ENCODE measurements at places on chromosomes 11 and 22.

GRCh38 chr11:69912161-69912910 lies 93.1 kb upstream of the FGF3 start:
- DNase-seq = no peak

DNA sequence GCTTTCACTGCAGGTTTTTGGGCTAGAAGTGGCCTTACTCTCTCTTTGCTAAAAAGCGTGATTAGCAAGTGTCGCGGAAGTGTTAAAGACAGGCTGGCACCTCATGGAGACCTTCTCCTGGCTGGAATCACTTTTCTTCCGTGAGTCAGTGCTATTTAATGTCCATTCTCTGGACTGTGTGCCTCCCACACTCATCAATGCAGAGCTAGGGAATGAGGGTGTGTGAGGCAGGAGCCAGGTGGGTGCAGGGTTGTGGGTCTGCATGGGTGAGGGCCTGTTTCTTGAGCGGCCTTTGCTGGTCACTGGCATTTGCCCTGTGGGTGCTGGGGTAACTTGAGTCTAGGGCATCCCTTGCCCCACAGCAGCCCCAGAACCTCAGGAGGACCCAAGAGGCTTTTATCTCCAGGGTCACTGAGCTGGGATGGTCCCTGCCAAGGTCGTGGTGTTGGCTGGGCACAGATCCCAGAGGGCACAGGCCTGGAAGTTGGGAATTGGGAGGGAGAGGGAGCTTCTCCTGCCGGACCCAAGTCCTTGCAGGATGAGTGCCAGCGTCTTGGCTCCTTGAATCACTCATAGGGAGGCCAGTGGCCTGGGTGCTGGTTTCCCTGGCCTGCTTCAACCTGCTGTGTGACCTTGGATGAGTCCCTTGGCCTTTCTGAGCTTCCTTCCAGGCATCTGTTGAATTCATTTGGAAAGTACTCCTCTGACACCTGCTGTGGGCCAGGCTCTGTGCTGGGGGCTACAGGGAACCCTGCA lies 30.0 kb downstream of the KIAA1671 start:
- no peak for DNase-seq

DNA sequence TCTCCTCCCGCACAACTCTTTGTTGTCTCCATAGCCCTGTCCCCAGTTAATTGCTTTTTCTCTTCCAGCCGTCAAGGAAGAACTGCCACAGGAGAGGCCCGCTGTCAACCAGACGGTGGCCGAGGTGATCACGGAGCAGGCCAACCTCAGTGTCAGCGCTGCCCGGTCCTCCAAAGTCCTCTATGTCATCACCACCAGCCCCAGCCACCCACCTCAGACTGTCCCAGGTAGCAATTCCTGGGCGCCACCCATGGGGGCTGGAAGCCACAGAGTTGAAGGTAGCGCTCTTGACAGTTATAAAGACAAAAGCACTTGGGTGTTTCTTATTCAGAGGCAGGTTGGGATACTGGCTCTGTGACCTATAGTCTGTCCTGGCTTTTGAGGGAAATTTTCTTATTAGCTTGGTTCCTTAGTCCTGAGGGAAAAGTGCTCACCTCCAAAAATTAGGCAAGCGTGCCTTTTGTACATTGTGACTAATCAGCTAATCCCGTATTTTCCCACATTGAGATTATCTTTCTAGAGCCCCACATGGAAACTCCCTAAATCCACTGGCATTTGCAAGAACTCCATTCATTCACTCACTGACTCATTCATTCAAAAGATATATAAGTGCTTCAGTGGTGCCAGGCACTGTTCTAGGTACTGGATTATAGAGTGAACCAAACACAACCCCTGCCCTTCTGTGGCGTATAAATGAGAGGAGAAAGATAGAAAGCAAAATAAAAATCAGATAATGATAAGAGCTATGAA lies 65.9 kb downstream of the KREMEN1 start:
- DNase-seq = no peak

- no peak for DNase-seq
These were observed 83.4 kb upstream of the MYO18B start for GRCh38 chr22:25658633-25659032.

DNA sequence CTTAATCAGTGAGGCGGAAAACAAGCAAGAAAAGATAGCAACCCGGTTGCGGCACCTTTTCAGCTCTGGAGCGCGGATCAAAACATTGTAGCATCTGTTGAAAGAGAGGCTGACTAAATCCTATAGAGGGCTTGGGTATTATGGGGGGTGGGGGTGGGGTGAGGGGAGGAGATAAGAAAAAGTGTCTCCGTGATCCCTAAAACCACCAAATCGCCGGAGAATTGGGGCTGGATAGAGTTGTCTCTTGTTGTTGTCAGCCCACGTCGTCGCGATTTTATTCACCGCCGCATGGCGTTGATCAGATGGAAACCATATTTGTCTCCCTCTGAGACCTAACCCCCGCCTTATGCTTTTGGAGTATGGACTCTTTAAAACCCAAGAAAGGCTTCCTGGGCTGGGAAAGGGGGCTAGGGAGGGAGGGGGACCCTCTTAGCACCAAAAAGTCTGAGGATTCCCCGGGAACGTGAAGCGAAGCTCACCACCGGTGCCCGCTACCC lies 13.0 kb downstream of the PAX6 start:
- no peak for DNase-seq

GRCh38 chr11:92460213-92460612 lies 235.6 kb downstream of the FAT3 start:
- DNase-seq = no peak

DNA sequence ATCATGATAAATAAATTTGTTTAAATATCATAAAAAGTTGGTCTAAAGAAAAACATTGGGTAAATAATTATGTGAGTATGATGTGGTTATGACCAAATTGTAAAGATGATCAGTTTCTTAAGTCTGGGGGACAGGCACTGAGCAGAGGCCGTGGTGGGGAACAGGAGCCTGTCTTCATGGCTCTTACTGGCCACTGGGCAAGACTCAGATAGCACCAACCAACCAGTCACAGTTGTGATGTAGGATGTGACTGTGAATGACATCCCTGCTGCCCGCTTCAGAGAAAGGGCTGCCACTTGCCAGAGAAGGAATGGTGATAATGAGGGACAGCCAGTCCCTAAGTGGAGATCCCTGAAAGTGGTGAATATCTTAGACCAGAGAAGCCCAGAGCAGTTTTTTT lies 7.0 kb downstream of the PTPRJ start:
- no peak for DNase-seq

- DNase-seq = no peak
These were observed 232.9 kb downstream of the BUD13 start for GRCh38 chr11:116539836-116540418.

DNA sequence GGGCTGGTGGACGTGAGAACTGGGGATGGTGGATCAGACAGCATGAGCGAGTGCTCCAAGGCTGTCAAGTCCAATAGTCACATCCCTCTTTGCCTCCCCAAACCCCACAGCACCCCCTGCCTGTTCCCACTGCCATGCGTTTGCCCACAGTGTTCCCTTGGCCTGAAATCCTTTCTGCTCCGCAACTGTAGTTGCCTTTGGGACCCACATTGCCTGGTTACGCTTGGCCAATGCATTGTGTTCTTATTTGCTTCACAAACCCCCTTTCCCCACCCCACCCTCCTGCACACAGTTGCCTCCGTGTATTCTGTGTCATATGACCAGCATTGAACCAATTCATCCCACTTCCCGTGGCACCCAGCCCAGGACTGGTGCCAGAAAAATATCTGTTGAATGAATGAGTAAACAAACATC lies 2.1 kb upstream of the KIAA0930 start:
- DNase-seq = no peak

DNA sequence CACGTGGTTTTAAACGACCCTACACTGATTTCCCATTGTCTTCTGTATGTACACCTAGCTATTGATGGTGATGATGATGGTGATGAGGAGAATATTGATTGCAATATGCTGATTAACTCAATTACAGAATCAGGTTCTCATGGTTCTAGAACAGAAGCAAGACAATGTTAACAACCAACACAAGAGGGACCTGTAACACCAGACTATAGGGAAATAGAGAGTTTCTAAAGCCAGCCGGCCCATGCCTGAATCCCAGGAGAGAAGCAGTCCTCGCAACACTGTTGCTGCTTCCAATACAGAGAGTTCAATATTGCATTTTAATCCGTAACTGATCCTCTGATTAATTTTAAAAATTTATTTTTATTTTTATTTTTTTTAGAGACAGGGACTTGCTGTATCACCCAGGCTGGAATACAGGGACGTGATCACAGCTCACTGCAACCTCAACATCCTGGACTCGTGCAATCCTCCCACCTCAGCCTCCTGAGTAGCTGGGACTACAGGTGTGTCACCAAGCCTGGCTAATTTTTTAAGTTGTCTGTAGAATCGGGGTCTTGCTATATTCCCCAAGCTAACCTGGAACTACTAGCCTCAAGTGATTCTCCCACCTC lies 22.2 kb upstream of the UBASH3B start:
- peak; percentile 68 for DNase-seq

- no peak for DNase-seq
These were observed 651.7 kb downstream of the NELL1 start for GRCh38 chr11:21321072-21321471.

GRCh38 chr11:111730871-111731591 lies 35.2 kb downstream of the PPP2R1B start:
- peak; percentile 32 for DNase-seq

GRCh38 chr11:121437686-121438078 lies 14.4 kb upstream of the SORL1 start:
- DNase-seq = no peak

DNA sequence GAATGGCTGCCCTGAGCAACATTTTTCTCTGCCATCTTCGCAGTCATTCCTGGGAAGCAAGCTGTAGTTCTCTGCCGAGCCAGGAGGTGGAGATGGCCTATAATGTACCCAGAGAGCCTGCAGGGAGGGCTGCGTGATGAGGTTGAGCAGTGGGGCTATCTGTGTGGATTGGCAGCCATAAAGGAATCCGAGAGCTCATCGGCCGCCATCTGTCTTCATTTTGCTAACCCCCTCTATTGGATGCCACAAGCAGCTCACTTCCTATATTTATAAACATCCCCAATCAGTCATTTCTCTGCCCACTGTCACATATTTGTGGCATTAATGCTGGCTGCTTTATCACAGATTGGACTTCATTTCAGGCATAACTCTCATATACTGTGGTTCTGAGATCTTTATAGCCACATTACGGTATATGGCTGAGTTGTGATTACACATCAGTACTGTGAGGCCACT lies 209.5 kb downstream of the NTM start:
- peak; percentile 93 for DNase-seq

DNA sequence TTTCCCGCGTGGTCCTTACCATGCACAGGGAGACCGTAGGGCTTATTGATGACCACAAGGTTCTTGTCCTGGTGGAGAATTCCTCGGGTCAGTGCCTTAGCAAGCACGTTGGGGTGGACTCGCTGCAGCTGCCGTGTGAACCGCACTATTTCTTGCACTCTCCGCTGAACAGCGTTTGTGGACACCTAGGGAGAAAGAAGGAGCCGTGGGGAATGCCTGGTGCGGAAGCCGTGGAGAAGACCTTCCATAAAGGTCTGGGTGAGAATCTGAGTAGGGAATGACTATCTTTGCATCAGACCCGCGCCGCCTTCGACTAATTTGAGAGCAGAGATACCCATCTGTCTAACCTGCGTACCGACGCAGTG lies 597 bp downstream of the RPUSD4 start:
- no peak for DNase-seq

DNA sequence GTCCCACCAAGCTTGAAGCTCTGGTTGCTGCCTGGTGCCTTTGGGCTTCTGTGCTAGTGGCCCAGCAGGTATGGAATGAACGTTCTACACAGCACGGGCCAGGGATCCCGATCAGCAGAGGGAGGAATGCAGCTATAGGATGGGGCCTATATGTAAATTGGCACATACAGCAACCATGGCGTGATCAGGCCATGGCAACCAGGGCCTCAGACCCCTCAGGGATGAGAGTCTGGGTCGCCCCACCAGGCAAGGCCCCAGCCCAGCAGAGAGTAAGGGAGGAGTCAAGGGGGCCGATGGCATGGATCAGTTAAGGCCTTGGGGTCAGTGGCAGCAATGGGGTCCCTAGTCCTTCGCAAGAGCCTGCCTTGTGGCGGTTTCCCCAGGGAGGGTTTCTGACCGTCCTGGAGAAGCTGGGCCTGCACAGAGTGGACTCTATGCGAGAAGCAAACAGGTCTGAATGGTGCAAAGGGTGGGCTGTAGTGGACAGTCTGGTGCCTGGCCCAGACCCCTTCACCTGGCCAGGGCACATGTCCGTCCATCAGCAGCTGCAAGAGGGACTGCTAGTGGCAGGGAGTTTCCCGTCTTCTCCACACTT lies 98.6 kb downstream of the RPS6KA4 start:
- no peak for DNase-seq

GRCh38 chr11:7540830-7541555 lies 27.2 kb downstream of the PPFIBP2 start:
- no peak for DNase-seq

DNA sequence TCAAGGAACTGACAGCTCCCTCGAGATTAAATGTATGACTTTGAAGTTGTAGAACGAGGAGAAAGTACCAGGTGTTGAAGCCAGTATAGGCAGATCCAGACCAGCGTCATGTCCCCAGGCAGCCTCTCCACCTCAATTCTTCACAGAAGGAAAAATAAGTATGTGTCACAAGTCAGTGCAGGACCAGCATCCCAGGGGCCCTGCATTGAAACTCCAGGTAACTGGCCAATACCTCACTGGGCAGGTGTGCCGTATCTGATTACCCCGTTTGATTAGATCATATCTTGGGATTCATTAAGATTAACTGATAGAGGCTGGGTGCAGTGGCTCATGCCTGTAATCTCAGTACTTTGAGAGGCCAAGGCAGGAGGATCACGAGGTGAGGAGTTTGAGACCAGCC lies 466.7 kb upstream of the B3GAT1 start:
- DNase-seq = no peak

DNA sequence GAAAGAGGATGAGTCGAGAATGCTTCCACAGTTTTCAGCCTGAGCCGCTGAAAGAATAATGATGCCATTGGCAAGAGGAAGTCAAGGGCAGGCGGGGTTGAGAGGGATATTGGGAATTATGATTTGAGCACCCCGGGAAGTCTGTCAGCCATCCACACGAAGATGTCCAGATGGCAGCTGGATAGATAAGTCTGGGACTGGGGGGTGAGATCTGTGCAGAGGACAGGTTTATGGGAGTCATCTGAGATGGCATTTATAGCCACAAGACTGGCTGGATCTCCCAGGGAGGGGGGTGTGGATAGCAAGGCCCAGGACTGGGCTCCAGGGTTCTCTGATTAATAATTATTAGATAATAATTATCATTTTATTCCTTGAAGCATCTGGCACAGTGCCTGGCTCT lies 5.1 kb upstream of the STIP1 start:
- no peak for DNase-seq

DNA sequence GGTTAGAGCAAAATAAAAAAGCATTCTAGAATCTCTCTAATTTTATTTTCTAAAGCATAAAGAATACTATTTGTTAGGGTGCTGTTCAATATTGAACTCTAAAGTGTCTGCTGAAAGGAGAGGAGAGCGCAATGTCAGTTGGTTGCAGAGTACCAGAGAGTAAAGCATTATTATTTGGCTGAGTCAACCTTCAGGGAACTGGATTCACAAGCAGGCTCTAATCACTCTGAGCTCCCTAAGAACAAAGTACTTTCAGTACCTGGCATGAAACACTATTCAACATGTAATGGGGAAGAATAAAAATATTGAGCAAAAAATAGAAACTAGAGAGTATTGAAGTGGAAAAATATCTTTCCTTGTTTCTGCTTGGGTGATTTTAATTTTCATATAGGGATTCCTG lies 961.0 kb upstream of the CCDC90B start:
- DNase-seq = no peak
